ENCODE measurements at places on chromosomes 5 and 9. TPM values are rescaled to one million over a fixed set of nuclear protein-coding genes. Genes with fewer than 3 reads are reported as not detected.

FAXDC2 gene
- 0.22 TPM for total RNA-seq

TIMD4 gene
- total RNA-seq, result not detected

GALNT12 gene
- total RNA-seq, result 31.2 TPM

GABRA1 gene
- not detected for total RNA-seq

C5orf52 gene
- not detected for total RNA-seq

- peaks cover 24% of the 10 kb centered on the region for H3K4me1 ChIP-seq
- peak overlapping the region; percentile 75 for H3K27ac ChIP-seq
- H3K36me3 ChIP-seq, result no peaks in the 10 kb centered on the region
- DNase-seq, result peak; percentile 71
- H3K4me3 ChIP-seq, result peak overlapping the region; percentile 56
Observed at GRCh38 chr9:130186839-130187522, 14.8 kb downstream of the NCS1 start.

DNA sequence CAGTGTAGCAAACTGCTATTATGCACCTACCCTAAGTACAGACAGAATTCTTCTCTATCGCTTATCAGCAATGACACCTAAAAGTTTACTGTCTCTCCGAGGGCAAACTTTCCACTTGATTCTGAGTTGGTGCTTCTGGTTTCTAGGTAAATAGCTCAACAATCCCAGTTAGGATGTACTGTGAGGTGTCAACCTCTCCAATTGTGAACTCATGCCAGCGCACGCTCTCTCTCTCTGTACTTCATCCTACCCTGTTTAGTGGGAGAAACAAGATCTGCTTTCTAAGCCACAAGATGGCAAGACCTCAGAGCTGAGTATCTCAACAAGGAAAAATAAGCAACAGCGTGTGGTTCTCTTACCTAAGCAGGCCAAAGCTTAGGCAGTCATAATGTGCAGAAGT lies 335.3 kb downstream of the SLIT3 start:
- no peaks in the 10 kb centered on the region for H3K36me3 ChIP-seq
- H3K27ac ChIP-seq, result no peak overlapping the region
- H3K4me3 ChIP-seq, result no peak overlapping the region
- DNase-seq, result no peak
- no peaks in the 10 kb centered on the region for H3K4me1 ChIP-seq
- peaks cover 45% of the 10 kb centered on the region for H3K27me3 ChIP-seq

DNA sequence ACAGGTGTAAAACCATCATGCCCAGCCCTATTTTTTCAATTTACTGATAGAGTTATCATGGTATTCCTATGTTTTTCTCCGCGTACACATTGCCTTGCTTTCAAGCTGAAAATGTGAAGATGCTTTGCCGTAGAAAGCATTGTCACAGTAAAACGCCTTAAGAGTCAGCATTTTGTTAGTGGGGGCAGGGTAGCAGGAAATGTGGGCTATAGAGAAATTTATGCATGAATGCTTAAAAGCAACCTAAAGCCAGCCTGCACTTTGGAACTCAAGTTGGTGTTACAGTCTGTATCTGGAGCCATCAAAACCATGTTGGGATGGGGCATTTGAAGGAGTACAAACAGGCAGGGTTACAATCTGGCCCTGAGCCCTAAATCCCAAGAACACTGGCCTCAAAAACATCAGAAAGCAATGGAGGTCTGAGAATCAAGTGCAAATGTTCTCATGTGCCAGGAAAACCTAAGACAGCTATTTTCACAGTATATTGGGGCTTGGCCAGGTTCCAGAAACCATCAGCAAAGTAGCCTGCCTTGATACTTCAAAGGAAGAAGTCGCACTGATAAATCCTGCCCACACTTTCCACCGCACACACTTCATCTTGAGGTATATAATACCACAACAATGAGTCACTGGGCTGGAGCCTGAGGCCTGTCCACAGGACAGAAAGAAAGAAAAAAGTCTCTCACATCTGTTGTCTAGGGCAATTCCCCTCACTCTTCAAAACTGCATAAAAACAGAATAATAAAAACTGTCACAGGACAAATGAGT lies 313.8 kb downstream of the ENC1 start:
- H3K27ac ChIP-seq, result no peak overlapping the region
- peak; percentile 87 for DNase-seq
- no peaks in the 10 kb centered on the region for H3K36me3 ChIP-seq
- peaks cover 27% of the 10 kb centered on the region for H3K4me1 ChIP-seq

GRCh38 chr5:14153932-14154731 lies 11.0 kb downstream of the TRIO start:
- peaks cover 54% of the 10 kb centered on the region for H3K4me1 ChIP-seq
- H3K27ac ChIP-seq, result no peak overlapping the region
- no peak for DNase-seq

GRCh38 chr5:14721990-14722656 lies 57.6 kb downstream of the OTULIN start:
- DNase-seq, result no peak
- H3K4me1 ChIP-seq, result no peaks in the 10 kb centered on the region
- H3K4me3 ChIP-seq, result no peak overlapping the region
- H3K36me3 ChIP-seq, result no peaks in the 10 kb centered on the region

GRCh38 chr9:108134486-108135128 lies 645.0 kb upstream of the KLF4 start:
- H3K27ac ChIP-seq, result no peak overlapping the region
- no peaks in the 10 kb centered on the region for H3K27me3 ChIP-seq
- no peak for DNase-seq
- H3K4me3 ChIP-seq, result no peak overlapping the region

DNA sequence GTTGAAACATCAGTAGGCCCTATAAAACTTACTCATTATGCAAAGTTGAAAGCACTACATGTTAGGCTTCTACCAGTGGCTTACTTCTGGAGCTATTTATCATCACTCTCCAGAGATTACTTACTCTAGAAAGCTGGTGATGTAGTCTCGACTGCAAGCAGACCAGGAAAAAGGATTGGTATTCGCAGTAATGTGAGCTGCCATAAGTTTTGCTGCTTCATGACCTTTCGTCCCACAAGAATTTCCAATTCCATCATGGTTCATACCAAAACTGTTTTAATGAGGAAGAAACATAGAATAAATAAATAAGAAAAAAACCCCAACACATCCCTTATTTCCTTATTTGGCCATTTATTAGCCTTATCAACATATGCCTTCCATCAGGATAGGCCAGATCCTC lies 181.9 kb downstream of the ADAMTS6 start:
- no peaks in the 10 kb centered on the region for H3K4me1 ChIP-seq
- no peak overlapping the region for H3K4me3 ChIP-seq
- no peaks in the 10 kb centered on the region for H3K27me3 ChIP-seq
- H3K36me3 ChIP-seq, result no peaks in the 10 kb centered on the region
- no peak for DNase-seq

DNA sequence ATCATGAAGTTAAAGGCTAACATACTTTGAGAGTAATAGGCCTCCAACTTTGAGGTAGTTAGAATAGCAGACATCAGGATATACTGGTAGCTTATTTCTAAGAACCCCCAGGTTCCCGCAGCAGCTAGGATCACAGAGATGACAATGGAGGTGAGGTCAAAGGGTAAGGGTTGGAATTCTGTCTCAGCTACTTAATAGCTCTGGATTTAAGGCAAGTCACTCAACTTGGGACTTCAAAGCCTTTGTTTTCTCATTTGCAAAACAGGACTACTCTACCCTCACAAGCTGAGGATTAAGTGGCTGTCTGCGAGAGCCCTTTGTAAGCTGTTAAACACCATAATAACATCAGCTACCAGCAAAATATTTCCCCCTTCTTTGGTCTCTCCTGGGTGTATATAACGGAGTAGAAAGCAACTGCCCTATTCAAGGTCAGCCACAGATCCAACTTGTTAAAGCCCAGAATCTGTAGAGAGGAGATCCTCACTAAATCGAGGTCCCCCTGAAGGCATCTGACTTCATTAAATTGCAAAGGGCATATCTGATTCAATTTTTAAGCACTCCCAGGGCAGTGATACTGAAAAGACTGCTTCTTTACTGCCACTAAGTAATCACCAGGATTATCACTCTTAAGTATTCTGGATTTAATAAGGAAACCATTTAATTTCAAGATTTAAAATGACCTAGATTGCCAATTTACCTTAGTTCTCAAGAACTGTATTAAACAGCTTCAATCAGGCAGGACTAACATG lies 104.7 kb downstream of the DCP2 start:
- no peak overlapping the region for H3K27ac ChIP-seq
- no peak for DNase-seq
- no peaks in the 10 kb centered on the region for H3K27me3 ChIP-seq
- H3K36me3 ChIP-seq, result no peaks in the 10 kb centered on the region
- H3K4me1 ChIP-seq, result no peaks in the 10 kb centered on the region

DNA sequence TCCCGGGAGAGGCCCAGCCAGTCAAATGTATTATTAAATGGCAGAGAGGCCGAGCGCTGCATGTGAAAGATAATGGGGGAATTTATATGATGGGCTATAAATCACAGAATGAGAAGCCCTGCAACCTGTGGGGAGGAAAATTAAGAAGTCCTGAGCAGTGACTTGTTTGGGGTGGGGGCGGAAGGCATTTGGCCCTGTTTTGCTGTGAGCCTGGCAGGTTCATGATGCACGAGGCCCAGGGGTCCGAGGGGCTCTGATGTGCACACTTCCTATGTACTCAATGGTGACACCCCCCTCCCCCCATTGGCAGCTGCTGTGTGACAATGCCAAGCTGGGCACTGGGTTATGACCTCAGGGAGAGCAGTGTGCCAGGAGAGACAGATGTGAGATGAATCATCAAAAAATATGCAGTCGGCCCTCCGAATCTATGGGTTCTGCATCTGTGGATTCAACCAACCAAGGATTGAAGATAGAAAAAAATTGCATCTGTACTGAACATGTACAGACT lies 13.7 kb upstream of the DAB2IP start:
- H3K36me3 ChIP-seq, result no peaks in the 10 kb centered on the region
- H3K27me3 ChIP-seq, result no peaks in the 10 kb centered on the region
- no peak overlapping the region for H3K27ac ChIP-seq
- no peak for DNase-seq
- H3K4me3 ChIP-seq, result no peak overlapping the region
- H3K4me1 ChIP-seq, result peaks cover 25% of the 10 kb centered on the region

DNA sequence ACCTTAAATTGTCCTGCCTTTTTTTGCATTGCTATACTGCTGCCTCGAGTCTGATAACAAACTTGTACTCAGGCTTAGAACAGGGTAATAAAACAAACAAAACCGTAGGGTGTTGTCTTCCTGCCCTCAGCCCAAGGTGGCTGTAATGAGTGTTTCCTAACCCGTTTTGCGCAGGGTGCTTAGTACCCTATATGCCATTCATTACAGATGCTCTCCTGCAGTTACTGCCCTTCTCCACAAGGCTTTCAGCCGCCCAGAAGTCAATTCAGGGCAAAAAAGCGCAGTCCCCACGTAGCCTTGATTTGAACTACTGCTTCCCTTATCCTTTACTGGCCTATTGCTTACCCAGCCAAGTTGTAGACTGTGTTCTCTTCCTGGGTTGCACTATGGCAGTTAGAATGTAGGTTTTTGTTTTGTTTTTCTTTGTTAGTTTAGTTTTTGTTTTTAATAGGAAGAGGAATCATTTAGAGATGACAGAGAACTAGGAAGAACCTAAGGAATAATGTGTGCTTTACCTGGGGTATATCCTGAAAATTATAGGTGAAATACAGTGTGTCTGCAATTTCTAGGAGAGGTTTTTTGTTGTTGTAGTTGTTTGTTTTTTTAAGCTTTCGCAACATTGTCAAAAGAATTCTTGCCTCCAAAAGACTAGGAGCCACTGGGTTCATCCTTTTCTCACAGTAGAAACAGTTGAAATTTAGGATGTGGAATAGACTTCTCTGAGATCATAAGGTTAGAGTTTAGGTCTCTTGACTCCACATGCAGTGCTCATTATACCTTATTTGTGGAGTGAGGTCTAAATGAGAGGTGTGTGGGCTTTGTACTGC lies 1.3 kb downstream of the HMGXB3 start:
- peaks cover 19% of the 10 kb centered on the region for H3K36me3 ChIP-seq
- peak; percentile 48 for DNase-seq
- H3K27me3 ChIP-seq, result no peaks in the 10 kb centered on the region
- H3K4me3 ChIP-seq, result peak overlapping the region; percentile 98
- peaks cover 26% of the 10 kb centered on the region for H3K4me1 ChIP-seq

DNA sequence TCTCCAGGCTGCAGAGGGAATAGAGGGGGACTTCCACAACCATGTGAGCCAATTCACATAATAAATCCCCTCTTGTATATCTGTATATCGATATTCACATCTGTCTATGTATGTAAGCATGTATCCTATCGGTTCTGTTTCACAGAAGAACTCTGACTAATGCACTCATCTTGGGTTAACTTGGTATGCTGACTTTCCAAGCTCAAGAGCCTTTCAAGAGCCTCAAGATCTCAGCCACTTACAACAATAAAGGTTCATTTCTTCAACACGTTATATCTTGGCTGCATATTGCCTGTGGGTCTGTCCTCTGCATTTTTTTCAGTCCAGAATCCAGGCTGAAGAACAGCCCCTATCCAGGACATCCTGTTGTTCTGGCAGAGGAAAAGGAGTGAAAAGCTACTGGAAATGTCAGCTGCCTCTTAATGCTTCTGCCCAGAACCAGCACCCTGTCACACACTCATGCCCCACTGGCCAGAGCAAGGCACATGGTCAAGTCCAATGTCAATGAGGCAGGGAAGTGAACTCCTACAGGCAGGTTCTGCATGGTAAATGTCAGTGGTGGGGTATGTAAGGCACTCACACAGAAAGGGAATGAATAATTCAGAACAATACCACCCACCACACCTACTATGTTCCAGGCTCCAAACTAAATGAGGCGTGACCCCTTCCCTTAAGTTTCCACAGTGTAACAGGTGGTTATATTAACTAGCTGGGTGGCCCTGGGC lies 91.6 kb upstream of the ICE1 start:
- peaks cover 11% of the 10 kb centered on the region for H3K4me1 ChIP-seq
- H3K36me3 ChIP-seq, result no peaks in the 10 kb centered on the region
- no peak for DNase-seq
- no peak overlapping the region for H3K27ac ChIP-seq
- H3K27me3 ChIP-seq, result no peaks in the 10 kb centered on the region

DNA sequence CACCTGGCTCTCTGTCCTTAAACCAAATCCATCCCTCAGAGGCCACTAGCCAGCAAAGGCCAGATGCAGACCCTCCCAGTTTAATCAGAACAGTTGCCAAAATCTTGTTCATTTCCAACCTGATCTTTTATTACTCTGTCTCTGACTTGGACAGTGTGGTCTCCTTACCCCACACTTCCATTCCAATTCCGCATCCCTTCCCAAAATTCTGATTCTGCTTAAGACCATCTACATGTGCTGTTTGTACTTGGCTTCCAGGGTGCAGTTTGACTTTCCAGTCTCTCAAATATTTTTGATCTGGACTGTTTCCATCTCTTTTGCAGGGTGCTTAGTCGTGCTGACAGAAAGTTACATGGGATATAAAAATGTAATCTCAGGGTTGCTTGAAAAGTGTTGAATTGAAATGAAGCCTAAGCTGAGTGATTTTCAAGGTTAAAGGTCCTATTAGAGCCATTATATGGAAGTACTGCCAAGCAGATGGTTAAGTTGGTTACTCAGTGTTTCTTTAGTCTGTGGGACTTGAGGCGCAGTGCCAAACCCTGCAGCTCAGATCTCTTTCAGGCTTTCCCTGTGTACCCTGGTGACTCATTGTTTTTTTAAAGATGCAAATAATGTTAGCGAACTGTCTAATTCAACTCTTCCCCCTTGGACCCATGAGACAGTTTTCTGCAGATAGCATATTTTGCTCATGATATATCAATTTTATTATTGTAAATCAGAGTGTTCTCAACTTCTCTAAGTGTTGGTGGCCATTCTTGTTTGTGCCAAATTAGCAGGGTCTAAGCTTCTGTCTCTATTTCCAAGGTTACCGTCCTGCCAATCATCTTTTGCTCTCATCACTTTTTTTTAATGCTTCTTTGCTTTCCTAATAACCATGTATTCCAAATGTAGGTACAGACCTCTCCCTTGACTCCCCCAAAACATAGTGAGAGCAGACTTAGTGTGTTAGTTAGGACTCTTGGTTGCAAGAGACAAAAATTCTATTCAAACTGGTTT lies 18.2 kb upstream of the DCP2 start:
- no peaks in the 10 kb centered on the region for H3K36me3 ChIP-seq
- no peak overlapping the region for H3K27ac ChIP-seq
- H3K27me3 ChIP-seq, result no peaks in the 10 kb centered on the region
- peak; percentile 51 for DNase-seq

All from HCT116 (cell line).